ENCODE measurements at places on chromosomes 1 and 21.

DNA sequence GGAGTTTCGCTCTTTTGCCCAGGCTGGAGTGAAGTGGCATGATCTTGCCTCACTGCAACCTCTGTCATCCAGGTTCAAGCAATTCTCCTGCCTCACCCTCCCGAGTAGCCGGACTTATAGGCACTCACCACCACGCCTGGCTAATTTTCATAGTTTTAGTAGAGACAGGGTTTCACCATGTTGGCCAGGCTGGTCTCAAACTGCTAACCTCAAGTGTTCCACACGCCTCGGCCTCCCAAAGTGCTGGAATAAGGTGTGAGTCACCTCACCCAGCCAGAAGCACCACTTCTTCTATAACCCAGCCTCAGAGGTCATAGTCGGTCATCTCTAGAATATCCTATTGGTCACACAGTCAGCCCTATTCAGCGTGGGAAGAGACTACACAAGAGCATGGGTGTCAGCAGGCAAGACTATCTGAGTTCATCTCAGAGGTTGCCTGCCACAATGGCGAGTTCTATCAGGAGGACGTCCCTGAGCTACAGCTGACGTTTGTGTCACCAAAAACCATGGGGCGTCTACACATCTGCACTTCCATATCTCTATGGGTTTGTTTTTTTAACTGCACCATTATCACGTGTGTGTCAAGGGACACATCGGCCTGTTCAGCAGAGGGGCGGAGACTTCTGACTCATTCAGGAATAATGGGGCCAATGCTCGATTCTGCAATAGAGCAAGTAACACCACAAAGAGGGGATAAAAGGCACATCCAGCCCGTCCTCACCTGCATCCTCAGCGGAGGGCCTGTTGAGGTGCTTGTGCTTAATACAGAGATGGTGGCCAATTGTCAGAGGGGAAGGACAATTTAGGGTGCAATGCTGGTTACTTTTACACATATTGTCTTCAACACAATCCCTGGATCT lies 256.3 kb upstream of the IRF2BP2 start:
- no peak for DNase-seq

DNA sequence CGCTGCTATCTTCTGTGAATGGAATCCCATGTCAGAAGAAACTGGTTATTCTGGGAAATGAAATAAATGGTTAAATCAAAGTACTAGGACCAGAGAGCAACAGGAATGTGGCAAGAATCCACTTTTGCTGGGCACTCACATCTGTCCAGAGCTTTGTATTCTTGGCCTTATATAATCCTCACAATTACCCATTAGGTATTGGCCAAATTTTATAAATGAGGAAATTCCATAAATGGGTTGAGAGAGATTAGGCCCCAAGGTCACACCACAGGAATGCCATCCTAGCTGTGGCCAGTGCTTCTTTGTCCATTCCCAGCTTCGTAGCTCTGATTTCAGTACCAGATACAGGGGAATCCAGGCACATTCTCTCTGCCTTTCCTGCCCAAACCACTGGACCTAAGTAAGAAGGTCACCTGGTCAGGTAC lies 76.1 kb upstream of the HOOK1 start:
- DNase-seq = no peak

GRCh38 chr1:98176936-98177335 lies 256.1 kb upstream of the DPYD start:
- no peak for DNase-seq

- no peak for DNase-seq
These were observed 17.3 kb upstream of the RBM15 start for GRCh38 chr1:110321846-110322245.

- DNase-seq = peak; percentile 48
These were observed 228.4 kb upstream of the POU3F1 start for GRCh38 chr1:38274974-38275373.

DNA sequence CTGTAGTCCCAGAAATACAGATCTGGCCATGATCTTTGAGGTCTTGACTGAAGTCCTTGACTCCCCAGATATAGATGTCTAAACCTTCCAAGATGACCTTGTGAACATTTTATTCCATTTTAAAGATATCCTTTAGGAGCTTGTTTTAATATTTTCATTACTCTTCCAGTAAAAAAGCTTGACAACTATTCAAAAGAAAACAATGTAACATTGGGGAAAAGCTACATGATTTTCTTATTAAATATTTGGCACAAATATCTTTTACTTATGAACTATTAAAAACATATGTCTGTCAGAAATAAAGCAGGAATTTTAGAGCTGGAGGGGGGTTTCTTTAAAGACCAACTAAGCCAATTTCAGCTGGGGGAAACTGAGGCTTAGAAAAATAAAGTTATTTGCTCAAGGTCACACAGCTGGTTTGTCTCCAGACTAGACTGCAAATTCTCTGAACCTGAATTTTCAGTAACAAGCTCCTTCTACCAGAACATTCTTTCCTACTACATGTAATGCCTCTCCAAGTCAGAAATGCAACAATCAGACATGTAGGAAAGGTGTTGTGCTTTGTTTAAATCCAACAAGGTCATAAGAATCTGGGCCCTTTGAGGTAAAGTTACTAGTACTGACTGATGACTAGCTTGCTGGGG lies 67.0 kb upstream of the PTCH2 start:
- no peak for DNase-seq

GRCh38 chr1:152009691-152010090 lies 16.0 kb upstream of the S100A10 start:
- no peak for DNase-seq

DNA sequence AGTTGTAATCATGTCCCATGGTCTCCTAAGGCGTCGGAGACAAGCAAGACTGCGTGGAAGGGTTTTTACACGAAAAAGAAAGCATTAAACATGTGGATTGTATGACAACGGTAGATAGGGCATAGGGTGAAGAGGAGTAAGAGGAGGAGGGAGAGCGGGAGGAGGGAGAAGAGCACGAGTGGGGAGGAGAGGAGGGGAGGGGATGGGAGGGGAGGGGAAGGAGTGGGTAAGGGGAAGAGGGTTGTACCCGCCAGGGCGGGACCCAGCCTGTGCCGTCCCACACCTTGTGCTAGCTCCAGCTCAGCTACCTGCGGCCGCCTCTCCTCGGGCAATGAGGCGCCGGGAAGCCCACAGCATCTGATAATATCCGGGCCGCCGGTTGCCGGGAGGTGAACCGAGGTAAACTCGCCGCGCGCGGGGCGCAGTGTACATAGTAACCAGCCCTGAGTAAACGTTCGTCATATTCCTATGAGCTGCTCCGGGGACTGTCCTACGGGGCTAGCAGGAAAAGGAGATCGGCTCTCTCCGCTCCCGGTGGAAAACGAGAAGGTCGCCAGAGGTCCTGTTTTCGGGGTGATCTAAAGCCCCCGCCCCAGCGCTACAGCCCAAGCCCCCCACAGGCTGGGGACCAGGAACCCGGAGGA lies 449 bp upstream of the RCAN3 start:
- DNase-seq = peak; percentile 59

- DNase-seq = peak; percentile 26
These were observed 14.4 kb downstream of the MTF2 start for GRCh38 chr1:93093332-93094006.

- peak; percentile 56 for DNase-seq
These were observed 18.7 kb downstream of the TMEM53 start for GRCh38 chr1:44655609-44656008.

DNA sequence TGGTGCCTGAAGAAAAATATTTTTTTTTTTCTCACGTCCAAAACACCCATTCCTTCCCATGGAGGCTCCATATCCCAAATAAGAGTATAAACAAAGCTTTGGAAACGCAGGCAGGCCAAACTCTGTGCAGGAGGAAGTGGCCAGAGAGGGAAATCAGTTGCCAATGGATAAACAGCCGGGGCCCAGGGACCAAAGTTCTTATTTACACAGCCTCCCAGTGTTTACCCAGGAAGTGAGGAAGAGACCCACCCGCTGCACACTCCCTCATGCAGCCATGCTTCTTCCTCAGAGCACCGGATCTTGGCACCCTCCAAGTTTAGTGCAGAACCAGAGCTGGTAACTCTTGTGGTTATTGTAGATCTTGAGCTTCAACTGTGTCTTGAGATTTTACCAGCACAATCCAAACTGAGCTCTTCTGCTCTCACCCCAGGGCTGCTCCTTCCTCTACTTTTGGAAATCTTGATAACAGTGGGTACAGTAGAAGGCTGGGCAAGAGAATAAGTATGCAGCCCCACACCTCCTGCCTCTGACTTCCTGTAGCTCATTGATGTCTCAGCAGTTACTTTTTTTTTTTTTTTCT lies 14.2 kb downstream of the MARCKSL1 start:
- DNase-seq = no peak

- DNase-seq = no peak
These were observed 103.0 kb upstream of the PLXNA2 start for GRCh38 chr1:208347191-208347590.

- DNase-seq = peak; percentile 13
These were observed 696.6 kb upstream of the BRINP3 start for GRCh38 chr1:191174298-191174697.

DNA sequence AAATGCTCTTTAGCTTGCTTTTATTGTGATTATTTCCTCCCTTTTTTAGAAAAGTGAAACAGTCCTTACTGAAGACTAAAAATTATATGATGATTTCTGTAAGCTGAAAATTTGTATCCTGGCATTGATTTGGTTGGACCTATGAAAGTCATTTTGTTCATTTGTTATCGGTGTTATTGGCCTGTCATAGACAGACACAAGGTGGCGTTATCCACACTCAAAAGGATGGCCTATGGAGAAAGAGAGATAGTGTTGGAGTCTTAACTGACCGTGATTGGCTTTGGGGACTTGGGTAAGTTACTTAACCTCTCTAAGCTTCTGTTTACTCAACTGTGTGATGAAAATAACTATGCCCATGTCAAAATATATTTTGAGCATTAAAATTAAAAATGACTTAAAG lies 203.6 kb upstream of the CHODL start:
- DNase-seq = peak; percentile 73

DNA sequence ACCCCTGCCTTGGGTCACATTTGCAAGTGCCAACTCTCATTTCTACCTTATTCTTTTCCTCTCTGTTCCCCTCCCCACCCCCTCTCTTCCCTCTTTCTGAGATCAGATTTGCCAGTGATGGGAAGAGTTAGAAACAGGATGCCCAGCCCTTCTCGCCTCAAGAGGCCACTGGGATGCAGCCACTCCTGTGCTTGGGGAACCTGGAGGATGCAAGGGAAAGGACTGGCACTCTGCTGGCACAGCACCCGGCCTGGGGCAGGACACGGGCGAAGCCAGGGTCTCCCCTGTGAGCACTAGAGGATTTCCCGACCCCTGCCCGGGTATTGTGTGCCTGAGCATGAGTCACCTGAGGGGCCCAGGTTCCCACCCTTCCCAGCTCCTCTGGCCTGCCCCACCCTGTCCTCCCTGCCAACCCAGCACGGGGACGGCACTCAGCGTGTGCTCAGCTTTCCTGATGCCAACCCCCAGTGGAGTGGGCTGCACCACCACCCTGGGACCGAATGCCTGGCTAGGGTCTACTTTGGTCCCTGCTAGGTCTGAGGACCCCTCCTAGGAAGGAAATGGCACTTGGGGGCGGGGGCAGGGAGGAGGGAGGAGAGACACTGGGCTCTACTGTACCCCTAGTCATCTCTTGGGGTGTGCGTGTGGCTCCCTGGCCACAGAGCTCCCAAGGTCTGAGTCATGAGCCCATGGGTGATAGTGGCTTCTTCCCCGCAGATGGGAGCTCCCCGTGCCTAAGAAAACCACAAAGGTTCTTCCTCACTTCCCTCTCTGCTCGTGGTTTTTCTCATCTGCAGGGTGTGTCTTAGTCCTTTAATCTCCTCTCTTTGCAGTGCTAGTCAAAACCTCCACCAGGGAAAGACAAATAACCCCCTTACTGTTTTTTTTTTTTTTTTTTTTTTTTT lies 12.4 kb downstream of the LMNA start:
- no peak for DNase-seq

GRCh38 chr21:35575280-35575915 lies 484.9 kb downstream of the SETD4 start:
- DNase-seq = no peak

DNA sequence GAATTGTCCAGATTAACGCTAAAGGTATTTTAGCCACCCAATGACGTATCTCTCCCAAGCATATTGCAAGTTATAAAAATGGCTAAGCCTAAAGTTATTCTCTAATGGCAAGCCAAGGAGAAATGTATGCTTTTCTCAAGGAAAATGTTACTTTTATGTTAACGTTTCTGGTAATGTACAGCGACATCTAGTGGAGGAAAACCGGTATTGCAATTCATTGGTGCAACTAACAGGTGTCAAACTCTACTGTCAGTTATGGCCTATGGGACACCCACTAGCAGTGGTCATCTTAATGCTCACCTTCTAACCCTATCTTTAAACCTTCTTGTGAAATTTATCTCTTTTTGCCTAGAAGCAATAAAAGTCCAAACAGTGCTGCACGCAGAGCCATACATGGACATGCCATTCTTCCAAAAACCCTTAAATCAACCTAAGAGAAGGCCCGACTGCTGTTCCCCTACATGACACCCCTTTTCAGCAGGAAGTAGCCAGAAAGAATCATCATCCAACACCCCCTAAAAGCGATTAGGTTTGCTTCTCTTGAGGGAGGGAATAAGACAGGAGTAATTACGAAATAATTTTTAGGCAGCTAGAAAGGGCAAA lies 68.7 kb upstream of the LRIF1 start:
- DNase-seq = peak; percentile 49

DNA sequence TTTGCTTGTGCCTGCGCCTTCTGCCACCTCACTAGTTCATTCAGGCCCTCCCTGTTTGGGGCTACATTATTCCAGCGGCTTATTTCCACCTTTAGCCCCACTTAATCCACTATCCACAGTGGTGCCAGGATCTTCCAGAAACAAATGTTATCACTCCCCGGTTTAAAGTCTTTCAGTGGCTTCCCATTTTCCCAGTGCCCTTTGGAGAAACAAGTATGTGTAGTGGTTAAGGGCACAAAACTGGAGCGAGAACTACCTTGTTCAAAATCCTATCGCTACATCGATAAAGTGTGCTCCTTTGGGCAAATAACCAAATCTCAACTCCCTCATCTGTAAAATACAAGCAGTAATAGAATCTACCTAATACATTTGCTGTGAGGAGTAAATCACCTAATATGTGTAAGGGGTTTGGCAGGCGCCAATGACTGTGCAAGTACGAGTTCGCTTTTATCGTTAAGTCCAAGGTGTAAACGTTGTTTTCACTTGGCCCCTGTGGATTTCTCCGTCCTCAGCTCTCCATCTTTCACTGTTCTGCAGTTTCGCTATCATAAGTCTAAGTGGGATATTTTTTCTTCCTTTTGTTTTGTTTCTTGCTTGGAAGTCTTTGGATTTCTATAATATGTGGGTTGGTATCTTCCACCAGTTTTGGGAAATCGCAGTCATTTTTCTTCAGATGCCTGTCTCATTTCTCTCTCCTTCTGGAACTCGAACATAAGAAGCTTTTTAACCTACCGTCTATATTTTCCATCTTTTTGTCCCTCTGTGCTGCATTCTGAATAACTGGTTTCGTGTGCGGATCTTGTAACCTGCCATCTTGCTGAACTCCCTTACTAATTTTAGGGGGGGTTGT lies 844 bp upstream of the MEAF6 start:
- no peak for DNase-seq

GRCh38 chr1:185656663-185657062 lies 77.5 kb upstream of the HMCN1 start:
- peak; percentile 19 for DNase-seq

DNA sequence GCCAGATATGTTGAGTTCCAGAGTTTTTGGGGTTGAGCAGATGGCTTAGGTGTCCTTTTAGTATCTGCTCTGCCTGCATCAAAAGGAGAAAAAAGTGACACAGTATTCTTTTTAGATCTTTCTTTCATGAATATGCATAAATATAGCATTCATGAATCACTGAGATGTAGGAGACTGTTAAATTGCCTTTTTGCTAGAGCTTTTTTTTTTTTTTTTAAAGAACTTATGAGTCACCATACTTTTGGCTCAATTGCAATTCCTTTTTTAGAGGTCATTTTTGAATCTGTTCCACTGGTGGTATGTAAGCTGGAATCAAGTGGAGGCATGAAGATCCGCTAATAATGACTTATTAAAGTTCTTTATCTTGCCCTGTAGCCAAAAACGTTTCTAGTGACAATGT lies 480.9 kb upstream of the ZRANB2 start:
- no peak for DNase-seq
